ENCODE measurements at places on chromosomes 12 and 14. TPM values are rescaled to one million over a fixed set of nuclear protein-coding genes. Genes with fewer than 3 reads are reported as not detected.

DNA sequence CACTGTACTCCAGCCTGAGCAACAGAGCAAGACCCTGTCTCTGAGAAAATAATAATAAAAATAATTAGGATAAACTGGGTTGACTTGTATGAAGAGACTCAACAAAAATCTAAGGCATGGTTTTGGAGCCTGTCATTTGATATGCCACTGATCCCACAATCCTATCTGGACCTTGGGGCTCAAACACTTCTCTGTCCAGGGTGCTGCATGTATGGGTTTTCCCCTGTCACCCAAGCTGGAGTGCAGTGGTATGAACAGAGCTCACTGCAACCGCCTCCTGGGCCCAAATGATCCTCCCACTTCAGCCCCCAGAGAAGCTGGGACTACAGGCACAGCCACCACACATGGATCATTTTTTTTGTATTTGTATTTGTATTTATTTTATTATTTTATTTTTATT lies 5.3 kb upstream of the VSIG10 start:
- H3K27me3 ChIP-seq, result no peaks in the 10 kb centered on the region
- peaks cover 5% of the 10 kb centered on the region for H3K4me1 ChIP-seq
- H3K27ac ChIP-seq, result no peak overlapping the region
- no peak overlapping the region for H3K4me3 ChIP-seq
- H3K36me3 ChIP-seq, result no peaks in the 10 kb centered on the region
- no peak for DNase-seq

GRCh38 chr12:107152315-107152714 lies 59.0 kb upstream of the CRY1 start:
- no peaks in the 10 kb centered on the region for H3K36me3 ChIP-seq
- no peak overlapping the region for H3K4me3 ChIP-seq
- no peak for DNase-seq
- no peaks in the 10 kb centered on the region for H3K4me1 ChIP-seq

DNA sequence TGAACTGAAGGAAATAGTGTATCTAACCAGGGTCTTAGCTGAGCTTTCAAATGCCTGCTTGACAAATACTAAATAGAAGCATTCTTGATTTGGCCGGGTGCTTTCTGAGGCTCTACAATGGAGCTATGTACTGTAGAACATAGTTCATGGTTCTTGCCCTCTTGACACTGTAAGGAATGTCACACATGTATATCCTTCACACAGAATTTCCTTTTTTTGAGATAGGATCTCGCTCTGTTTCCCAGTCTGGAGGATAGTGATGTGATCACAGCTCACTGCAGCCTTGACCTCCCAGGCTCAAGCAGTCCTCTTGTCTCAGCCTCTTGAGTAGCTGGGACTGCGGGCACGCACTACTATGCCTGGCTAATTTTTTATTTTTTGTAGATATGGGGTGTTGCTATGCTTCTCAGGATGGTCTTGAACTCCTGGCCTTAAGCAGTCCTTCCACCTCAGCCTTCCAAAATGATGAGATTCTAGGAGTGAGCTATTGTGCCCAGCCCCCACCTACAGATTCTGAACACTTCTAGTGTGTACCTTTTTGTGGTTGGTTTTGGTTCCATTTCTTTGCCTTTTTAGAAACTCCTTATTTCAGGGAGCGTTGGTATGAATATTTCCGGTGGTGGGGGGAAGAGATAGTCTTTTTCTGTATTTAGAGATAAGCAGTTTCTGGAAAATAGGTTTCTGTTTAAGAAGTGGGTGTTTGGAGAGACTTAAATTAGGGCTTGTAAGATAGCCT lies 4.2 kb downstream of the MLXIP start:
- no peak for DNase-seq
- H3K27ac ChIP-seq, result peak overlapping the region; percentile 17
- H3K4me1 ChIP-seq, result peaks cover 62% of the 10 kb centered on the region
- H3K27me3 ChIP-seq, result no peaks in the 10 kb centered on the region
- peak overlapping the region; percentile 11 for H3K4me3 ChIP-seq
- H3K36me3 ChIP-seq, result peaks cover 5% of the 10 kb centered on the region

- no peak overlapping the region for H3K27ac ChIP-seq
- no peak for DNase-seq
- no peak overlapping the region for H3K4me3 ChIP-seq
- peaks cover 7% of the 10 kb centered on the region for H3K4me1 ChIP-seq
- no peaks in the 10 kb centered on the region for H3K27me3 ChIP-seq
- H3K36me3 ChIP-seq, result no peaks in the 10 kb centered on the region
Measured at GRCh38 chr14:100440758-100441203, 117.6 kb downstream of the SLC25A47 start.

DNA sequence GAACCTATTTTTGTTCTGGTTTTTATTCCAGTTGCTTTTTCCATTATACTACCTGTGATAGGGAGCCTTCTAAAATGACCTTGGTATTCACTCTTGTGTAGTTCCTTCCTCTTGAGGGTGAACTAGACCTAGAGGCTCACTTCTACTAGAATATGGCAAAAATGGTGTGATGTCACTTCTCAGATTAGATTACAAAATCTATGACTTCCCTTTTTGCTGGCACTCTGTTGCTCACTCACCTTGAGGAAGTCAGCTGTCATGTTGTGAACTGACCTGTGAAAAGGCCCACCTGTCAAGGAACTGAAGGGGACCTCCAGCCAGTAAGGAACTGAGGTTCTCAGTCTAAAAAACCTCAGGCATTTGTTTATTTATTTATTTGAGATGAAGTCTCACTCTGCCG lies 5.7 kb downstream of the MIPOL1 start:
- H3K27ac ChIP-seq, result no peak overlapping the region
- no peaks in the 10 kb centered on the region for H3K36me3 ChIP-seq
- no peaks in the 10 kb centered on the region for H3K4me1 ChIP-seq
- H3K27me3 ChIP-seq, result no peaks in the 10 kb centered on the region

DNA sequence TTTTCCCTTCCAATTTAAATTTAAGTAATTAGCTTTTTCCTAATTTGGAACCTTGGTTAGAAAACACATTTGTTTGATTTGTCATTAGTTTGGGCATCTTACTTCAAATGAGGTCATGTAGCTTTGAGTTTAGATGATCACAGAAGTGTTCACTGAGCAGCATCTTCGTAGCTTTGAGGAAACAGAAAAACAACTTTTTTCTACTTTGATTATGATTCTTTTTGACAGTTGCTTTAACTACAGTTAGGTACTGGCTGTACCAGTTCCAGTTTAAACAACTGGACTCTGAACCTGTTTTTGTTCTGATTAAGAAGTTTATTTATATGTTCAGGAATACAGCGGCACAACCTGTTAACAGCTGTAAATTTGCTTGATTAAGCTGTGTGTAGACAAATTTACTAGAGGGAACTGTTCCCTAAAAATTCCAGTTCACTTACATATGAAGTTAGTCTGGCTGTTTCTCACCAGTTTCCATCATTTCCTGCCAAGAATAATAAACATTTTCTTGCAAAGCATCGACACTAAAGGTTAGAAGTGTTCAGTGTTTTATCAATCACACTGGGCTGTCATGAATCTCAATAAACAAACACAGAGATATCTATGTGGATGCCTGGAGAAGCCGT lies 191.9 kb downstream of the RAD51B start:
- no peak overlapping the region for H3K4me3 ChIP-seq
- no peak for DNase-seq
- H3K27ac ChIP-seq, result no peak overlapping the region
- no peaks in the 10 kb centered on the region for H3K4me1 ChIP-seq

GRCh38 chr12:24668563-24668962 lies 280.3 kb downstream of the BCAT1 start:
- no peak for DNase-seq
- H3K27ac ChIP-seq, result no peak overlapping the region
- no peaks in the 10 kb centered on the region for H3K27me3 ChIP-seq
- no peaks in the 10 kb centered on the region for H3K36me3 ChIP-seq

GRCh38 chr14:93606091-93606490 lies 175.4 kb downstream of the UNC79 start:
- H3K4me1 ChIP-seq, result no peaks in the 10 kb centered on the region
- H3K27ac ChIP-seq, result no peak overlapping the region
- no peaks in the 10 kb centered on the region for H3K27me3 ChIP-seq
- no peak overlapping the region for H3K4me3 ChIP-seq
- no peaks in the 10 kb centered on the region for H3K36me3 ChIP-seq

DNA sequence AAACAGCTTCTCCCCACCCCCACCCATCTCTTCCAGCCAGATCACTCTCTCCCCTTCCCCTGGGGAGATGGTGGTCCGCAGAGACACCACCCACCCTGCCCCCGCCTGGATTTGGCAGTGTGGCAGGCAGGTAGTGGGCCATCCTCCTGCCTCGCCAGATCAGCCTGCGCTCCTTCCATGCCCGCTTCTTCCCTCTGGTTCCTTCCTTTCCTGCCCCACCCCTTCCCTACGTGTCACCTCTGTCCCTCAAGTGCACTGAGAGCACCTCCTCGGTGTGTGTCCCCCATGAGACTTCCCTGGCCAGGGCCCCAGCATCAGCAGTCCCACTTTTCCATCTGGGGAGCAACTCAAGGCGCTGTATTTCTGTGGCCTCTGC lies 632 bp downstream of the NYNRIN start:
- no peak overlapping the region for H3K27ac ChIP-seq
- no peaks in the 10 kb centered on the region for H3K27me3 ChIP-seq
- DNase-seq, result no peak
- H3K4me1 ChIP-seq, result peaks cover 9% of the 10 kb centered on the region

DNA sequence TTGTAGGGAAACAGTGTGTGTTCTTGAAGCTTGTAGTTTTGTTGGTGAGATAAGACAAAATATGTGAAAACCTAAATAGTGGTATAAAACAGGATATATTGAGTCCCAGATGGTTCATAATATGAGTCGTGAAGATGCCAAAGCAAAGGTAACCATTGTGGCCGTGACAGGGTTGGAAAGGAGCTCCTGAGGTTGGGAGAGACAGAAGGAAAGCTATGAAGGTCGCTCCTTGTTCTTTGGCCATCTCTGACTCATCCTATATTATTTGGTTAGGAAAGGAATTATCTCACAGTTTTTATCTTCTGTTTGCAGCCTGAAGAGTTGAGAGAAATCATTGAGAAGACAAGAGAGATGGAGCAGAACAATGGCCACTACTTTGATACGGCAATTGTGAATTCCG lies 27.1 kb downstream of the ATP6V1D start:
- H3K36me3 ChIP-seq, result peaks cover 33% of the 10 kb centered on the region
- H3K4me3 ChIP-seq, result no peak overlapping the region
- H3K27me3 ChIP-seq, result no peaks in the 10 kb centered on the region
- H3K27ac ChIP-seq, result no peak overlapping the region
- H3K4me1 ChIP-seq, result no peaks in the 10 kb centered on the region

GRCh38 chr14:102878174-102878969 lies 44.1 kb upstream of the AMN start:
- no peak overlapping the region for H3K4me3 ChIP-seq
- DNase-seq, result no peak
- H3K27me3 ChIP-seq, result no peaks in the 10 kb centered on the region
- H3K4me1 ChIP-seq, result no peaks in the 10 kb centered on the region
- peaks cover 41% of the 10 kb centered on the region for H3K36me3 ChIP-seq

The CD69 gene
- polyA plus RNA-seq, result 145 TPM

The ITGA7 gene
- polyA plus RNA-seq, result not detected

The ANO4 gene
- not detected for polyA plus RNA-seq

All from CD4-positive, alpha-beta memory T cell (primary cell).